Uterus (tissue), 4 donors: ENCODE measurements at places on chromosomes 12 and 14. TPM values are rescaled to one million over a fixed set of nuclear protein-coding genes. Genes with fewer than 3 reads are reported as not detected.

The KRT3 gene
- total RNA-seq: not detected

The ZNF384 gene
- 13.6 TPM for total RNA-seq

The CAPZA3 gene
- total RNA-seq: not detected

The SLC39A5 gene
- not detected for total RNA-seq

The DCN gene
- 1,699 TPM for total RNA-seq

The CSRP2 gene
- 32.0 TPM for total RNA-seq

The SERPINA10 gene
- total RNA-seq: not detected

The CKB gene
- total RNA-seq: 199 TPM

DNA sequence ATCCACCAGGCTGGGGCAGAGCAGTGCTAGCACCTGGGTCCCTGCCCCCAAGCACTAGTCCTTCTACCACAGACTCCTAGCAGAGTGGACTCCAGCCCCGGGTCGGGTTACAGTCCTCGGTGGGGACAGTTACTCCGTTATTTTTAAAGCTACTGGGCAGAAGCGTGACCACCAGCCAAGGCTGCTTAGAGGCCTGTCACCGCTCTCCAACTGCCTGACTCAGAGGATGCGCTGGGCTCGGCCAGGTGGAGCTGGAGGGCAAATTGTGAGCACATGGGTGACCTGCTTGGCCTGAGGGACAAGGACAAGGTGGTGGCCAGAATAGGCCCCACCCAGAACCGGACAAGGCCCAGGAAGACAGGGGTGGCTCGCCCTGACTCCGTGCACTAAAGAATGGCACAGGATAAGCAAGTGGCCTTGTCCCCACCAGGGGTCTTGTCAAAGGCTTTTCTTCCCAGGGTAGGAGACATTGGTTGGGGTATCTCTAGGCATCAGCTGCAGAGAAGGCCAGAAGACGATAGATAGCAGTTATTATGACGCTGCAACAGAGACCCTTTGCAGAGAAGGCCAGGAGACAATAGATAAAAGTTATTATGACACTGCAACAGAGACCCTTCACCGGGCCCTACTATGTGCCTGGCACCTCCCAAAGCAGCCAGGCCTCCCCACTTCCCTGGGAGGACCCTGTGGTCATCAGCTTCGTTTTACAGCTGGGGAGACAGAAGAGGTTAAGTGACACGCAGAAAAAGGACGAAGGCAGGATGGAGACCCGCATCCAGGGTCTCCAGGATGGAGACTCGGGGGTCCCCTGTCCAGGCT is 1.6 kb downstream of the ABCB9 start:
- no peaks in the 10 kb centered on the region for H3K36me3 ChIP-seq
- DNase-seq: no peak
- no peaks in the 10 kb centered on the region for H3K27me3 ChIP-seq
- H3K4me1 ChIP-seq: no peaks in the 10 kb centered on the region
- no peak overlapping the region for H3K4me3 ChIP-seq

- peaks cover 6% of the 10 kb centered on the region for H3K27me3 ChIP-seq
- H3K27ac ChIP-seq: no peak overlapping the region
- H3K36me3 ChIP-seq: no peaks in the 10 kb centered on the region
- no peak overlapping the region for H3K4me3 ChIP-seq
- H3K4me1 ChIP-seq: no peaks in the 10 kb centered on the region
- DNase-seq: no peak
These were observed 23.5 kb downstream of the SDSL start for GRCh38 chr12:113445544-113446171.

DNA sequence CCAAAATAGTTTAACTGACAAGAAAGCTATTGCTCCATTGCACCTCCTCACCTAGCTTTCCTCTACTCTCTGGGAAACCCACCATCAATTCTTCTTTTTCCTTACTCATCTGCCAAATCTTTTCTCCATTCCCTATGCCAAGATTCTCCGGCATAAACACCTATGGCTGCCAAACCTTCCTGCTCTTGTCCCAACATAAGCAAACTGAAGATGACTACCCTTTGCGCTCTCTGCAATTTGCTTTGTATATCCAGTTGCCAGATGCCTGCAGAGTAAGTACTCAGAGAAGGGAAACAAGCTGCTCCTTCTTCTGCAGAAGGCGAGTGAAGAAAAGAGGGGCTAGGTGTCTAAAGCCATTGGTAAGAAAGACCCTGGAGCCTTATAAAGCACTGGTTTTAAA is 11.5 kb downstream of the PTGER2 start:
- H3K27me3 ChIP-seq: no peaks in the 10 kb centered on the region
- no peak overlapping the region for H3K4me3 ChIP-seq
- DNase-seq: no peak
- no peaks in the 10 kb centered on the region for H3K4me1 ChIP-seq
- H3K36me3 ChIP-seq: no peaks in the 10 kb centered on the region

GRCh38 chr12:6632026-6632983 is 3.5 kb downstream of the LPAR5 start:
- peak overlapping the region; percentile 46 for H3K27ac ChIP-seq
- DNase-seq: no peak
- no peaks in the 10 kb centered on the region for H3K36me3 ChIP-seq
- H3K4me1 ChIP-seq: no peaks in the 10 kb centered on the region
- H3K27me3 ChIP-seq: no peaks in the 10 kb centered on the region

DNA sequence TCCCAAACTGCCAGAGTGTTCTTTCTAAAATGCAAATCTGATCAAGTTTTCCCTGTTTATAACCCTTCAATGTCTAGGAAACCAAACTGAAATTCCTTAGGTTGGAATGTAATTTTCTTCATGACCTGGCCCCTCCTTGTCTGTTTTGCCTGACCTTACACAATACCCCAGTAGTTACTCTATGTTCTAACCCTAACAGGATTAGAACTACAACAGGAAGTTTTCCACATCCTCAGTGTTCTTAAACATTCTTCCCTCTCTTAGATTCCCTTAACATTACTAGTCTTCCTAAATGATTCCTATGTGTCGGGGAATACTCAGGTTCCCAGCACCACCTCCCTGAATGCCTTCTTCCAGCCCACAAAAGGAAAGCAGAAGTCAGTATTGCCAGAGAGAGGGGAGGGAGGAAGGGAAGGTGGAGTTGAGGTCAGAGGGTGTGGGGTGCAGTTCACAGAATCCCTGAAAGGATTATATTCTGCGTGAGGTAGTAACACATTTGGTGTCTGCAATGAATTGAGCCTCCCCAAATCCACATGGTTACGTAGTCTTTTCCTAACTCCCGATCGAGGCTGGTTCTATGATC is 72.6 kb downstream of the BBS10 start:
- H3K4me1 ChIP-seq: no peaks in the 10 kb centered on the region
- H3K27me3 ChIP-seq: no peaks in the 10 kb centered on the region
- H3K4me3 ChIP-seq: no peak overlapping the region

DNA sequence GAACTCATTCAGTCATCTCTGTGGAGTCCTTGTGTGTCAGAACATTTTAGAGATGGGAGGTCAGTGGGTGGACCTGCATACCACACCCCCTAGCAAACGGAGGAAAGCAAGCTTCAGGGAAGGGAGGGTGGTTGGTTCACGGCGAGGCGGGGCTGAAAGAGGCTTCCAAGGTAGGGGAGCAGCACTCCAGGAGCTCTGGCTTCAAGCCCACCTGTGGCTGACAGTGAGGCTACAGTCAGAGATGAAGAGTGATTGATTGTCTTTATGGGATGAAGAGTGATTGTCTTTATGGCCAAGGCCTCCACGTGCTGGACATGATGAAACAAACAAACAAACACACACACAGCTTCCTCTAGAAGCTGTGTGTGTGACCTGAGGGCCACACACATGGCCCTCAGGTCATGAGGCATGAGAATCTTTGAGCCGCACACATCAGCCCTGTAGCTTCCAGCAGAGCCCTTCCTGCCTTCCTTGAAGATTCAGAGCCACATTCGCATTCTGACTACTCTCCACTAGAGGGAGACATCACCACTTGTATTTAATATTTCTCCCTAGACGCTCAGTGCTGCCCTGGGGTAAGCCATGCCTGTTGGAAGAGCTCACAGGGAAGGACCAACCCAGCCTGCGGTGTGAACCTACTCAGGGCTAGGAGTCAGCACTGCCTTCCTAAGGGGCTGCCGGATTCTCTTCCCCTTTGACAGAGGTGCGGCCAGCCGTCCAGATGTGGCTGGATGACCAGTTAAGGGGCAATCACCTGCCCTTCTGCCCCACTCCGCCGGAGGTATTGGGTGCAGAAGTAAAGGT is 54.4 kb upstream of the KCNA1 start:
- H3K4me3 ChIP-seq: no peak overlapping the region
- no peaks in the 10 kb centered on the region for H3K4me1 ChIP-seq
- peak; percentile 25 for DNase-seq
- no peaks in the 10 kb centered on the region for H3K27me3 ChIP-seq

DNA sequence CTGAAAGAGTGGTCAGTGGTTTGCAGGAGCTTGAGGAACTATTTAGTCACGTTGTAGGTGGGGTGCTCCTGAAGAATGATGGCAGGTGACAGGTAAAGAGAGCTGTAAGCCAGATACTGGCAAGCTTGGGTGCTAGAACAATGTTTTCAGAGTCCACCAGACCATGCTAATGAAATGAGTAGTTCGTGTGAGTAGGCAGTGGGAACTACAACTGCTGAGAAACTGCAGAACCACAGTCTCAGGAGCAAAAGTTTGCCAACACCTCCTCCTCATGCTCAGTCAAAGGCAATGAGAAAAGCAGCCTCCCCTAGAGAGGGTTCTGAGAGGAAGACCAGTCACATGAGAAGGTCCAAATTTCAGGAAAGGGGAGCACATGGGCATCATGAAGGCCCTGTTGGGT is 91.3 kb downstream of the PRKD1 start:
- no peak overlapping the region for H3K27ac ChIP-seq
- H3K36me3 ChIP-seq: no peaks in the 10 kb centered on the region

- no peak overlapping the region for H3K27ac ChIP-seq
- DNase-seq: no peak
- H3K4me3 ChIP-seq: no peak overlapping the region
- no peaks in the 10 kb centered on the region for H3K4me1 ChIP-seq
- no peaks in the 10 kb centered on the region for H3K27me3 ChIP-seq
- no peaks in the 10 kb centered on the region for H3K36me3 ChIP-seq
These were observed 420.7 kb downstream of the DAD1 start for GRCh38 chr14:22168092-22168955.

GRCh38 chr12:2940564-2940963 is 18.6 kb upstream of the TEAD4 start:
- H3K27me3 ChIP-seq: no peaks in the 10 kb centered on the region
- H3K27ac ChIP-seq: no peak overlapping the region
- DNase-seq: no peak
- no peak overlapping the region for H3K4me3 ChIP-seq
- H3K36me3 ChIP-seq: no peaks in the 10 kb centered on the region

- H3K4me1 ChIP-seq: no peaks in the 10 kb centered on the region
- DNase-seq: no peak
- no peak overlapping the region for H3K27ac ChIP-seq
- no peaks in the 10 kb centered on the region for H3K27me3 ChIP-seq
- no peak overlapping the region for H3K4me3 ChIP-seq
- H3K36me3 ChIP-seq: no peaks in the 10 kb centered on the region
These were observed 62.6 kb upstream of the NTF3 start for GRCh38 chr12:5369298-5369697.

GRCh38 chr12:132429946-132430643 is 59.9 kb upstream of the FBRSL1 start:
- no peak for DNase-seq
- H3K27ac ChIP-seq: no peak overlapping the region
- no peaks in the 10 kb centered on the region for H3K36me3 ChIP-seq
- no peaks in the 10 kb centered on the region for H3K4me1 ChIP-seq
- no peak overlapping the region for H3K4me3 ChIP-seq

DNA sequence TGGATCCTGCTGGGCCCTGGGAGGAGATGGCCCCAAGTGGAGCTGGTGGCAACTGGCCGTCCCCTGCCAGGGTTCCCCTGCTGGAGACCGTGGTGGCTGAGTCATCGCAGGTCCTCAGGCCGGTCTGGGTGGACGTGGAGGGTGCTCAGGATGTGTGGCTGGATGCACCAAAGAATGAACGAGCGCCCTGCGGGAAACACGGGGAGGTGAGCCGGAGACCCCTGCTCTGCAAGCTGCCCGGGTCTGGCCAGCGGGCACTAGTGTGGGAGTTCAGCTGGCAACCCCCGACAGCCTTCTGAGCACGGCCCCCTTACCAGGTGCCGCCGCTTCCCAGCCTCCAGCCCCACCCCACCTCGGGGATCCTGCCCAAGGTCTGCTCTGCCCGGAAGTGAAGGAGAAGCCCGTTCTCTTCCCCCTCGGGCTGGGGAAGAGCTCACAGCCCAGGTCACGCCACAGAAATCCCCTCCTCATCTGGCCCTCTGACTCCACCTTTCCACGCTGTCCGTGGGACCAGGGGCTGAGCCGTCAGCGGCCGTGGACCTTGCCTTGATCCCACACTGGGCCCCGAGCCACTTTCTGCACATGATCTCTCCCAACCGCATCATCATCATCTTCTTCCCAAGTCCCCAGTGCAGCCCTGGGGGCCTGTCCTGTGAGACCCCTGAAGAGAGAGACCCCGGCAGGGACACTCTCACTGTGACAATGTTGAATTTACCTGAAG is 165.5 kb downstream of the KIF26A start:
- no peaks in the 10 kb centered on the region for H3K4me1 ChIP-seq
- H3K36me3 ChIP-seq: no peaks in the 10 kb centered on the region
- no peak overlapping the region for H3K27ac ChIP-seq
- no peak for DNase-seq
- H3K4me3 ChIP-seq: no peak overlapping the region
- H3K27me3 ChIP-seq: no peaks in the 10 kb centered on the region
